ENCODE measurements at places on chromosomes 2 and 18.
A peak's percentile ranks its signal among the peaks of the same experiment; 100 is the strongest.

DNA sequence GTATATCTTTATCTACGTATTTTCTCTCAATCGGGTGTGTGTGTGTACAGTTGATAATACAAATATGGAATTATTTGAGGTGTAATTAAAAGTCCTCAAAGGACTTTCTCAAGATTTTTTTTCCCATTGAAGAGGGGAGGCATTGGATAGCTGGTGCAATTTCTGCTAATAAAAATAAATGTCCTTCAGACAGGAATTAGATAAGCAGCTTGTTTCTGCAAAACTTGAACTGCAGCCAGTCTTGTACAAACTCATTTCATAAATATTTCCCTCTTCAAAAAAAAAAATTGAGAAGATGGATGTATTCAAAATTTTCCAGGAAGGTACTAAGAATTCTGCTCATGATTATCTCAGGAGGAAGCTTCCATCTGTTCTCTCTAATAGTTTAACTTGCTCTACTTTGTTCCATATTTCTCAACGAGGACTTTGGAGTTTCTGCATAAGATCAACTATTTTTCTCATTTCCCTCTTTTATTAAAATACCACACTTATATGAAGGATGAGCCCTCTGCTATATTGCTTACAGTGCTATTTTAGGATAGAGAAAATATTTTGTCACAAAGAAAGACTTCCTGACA, 33.0 kb upstream of the GLS start:
- H3K4me3 ChIP-seq, result no peak overlapping the region
- no peaks in the 10 kb centered on the region for H3K27me3 ChIP-seq
- no peak for DNase-seq
- no peak overlapping the region for H3K27ac ChIP-seq

DNA sequence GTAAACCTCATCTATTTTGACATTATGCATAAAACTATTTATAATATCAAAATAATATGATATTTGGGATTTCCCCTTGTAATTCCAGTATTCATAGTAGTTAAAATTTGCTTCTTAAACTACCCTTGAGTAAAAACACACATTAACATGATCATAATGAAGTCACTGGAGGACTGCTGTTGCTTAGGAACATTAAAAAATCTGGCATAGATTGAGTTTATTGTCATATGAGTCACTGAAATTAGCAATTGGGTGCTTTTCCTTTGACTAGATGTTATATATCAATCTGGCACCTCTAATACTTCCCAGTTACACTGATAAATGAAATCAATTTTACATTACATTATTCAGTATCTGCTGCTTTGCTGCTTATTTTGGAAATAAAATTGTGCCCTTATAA, 57.0 kb upstream of the ZC3H15 start:
- H3K4me3 ChIP-seq, result no peak overlapping the region
- peaks cover 10% of the 10 kb centered on the region for H3K4me1 ChIP-seq
- peaks cover 2% of the 10 kb centered on the region for H3K36me3 ChIP-seq
- no peaks in the 10 kb centered on the region for H3K27me3 ChIP-seq
- H3K27ac ChIP-seq, result no peak overlapping the region

GRCh38 chr2:102726128-102727087, 35.4 kb upstream of the TMEM182 start:
- no peaks in the 10 kb centered on the region for H3K27me3 ChIP-seq
- H3K4me3 ChIP-seq, result no peak overlapping the region
- H3K36me3 ChIP-seq, result peaks cover 12% of the 10 kb centered on the region
- DNase-seq, result no peak
- no peak overlapping the region for H3K27ac ChIP-seq

GRCh38 chr2:240760576-240761246, 59.3 kb downstream of the KIF1A start:
- H3K4me1 ChIP-seq, result peaks cover 1% of the 10 kb centered on the region
- DNase-seq, result no peak
- no peaks in the 10 kb centered on the region for H3K27me3 ChIP-seq
- no peak overlapping the region for H3K4me3 ChIP-seq

- H3K4me1 ChIP-seq, result no peaks in the 10 kb centered on the region
- no peak for DNase-seq
- no peak overlapping the region for H3K4me3 ChIP-seq
- no peaks in the 10 kb centered on the region for H3K27me3 ChIP-seq
Observed at GRCh38 chr18:48573632-48574283, 34.9 kb downstream of the CTIF start.

- H3K27ac ChIP-seq, result no peak overlapping the region
- no peaks in the 10 kb centered on the region for H3K4me1 ChIP-seq
- DNase-seq, result no peak
- no peak overlapping the region for H3K4me3 ChIP-seq
Observed at GRCh38 chr18:26630596-26630995, 82.2 kb upstream of the KCTD1 start.

- peaks cover 33% of the 10 kb centered on the region for H3K4me1 ChIP-seq
- H3K27ac ChIP-seq, result peak overlapping the region; percentile 94
- H3K36me3 ChIP-seq, result no peaks in the 10 kb centered on the region
- H3K27me3 ChIP-seq, result no peaks in the 10 kb centered on the region
Observed at GRCh38 chr2:224586127-224586695, 1.0 kb upstream of the CUL3 start.

- H3K36me3 ChIP-seq, result peaks cover 11% of the 10 kb centered on the region
- DNase-seq, result no peak
- H3K27me3 ChIP-seq, result peaks cover under 1% of the 10 kb centered on the region
- no peak overlapping the region for H3K4me3 ChIP-seq
- H3K4me1 ChIP-seq, result no peaks in the 10 kb centered on the region
Observed at GRCh38 chr18:4445902-4446301, 9.2 kb downstream of the DLGAP1 start.

- no peak overlapping the region for H3K4me3 ChIP-seq
- H3K4me1 ChIP-seq, result peaks cover 13% of the 10 kb centered on the region
- peaks cover 20% of the 10 kb centered on the region for H3K36me3 ChIP-seq
- H3K27me3 ChIP-seq, result no peaks in the 10 kb centered on the region
- no peak overlapping the region for H3K27ac ChIP-seq
Observed at GRCh38 chr2:120029672-120030640, 17.1 kb downstream of the EPB41L5 start.

DNA sequence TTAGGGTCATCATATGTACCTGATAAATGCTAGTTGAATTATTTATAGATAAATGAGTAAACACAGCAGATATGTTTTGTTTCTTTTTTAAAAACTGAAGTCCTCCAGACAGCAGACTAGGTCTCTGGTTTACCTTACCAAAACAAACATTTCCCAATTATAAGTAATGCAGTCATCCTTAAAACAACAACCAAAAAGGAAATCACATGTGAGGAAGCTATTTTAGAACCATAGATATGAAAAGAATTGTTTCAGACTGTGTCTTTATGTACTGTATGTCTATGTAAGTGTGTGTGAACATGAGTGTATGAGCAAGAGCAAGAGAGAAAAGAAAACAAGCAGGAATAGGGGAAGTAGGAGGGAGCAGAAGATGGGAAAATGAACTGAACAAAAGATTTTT, 441.0 kb downstream of the CPS1 start:
- H3K4me3 ChIP-seq, result no peak overlapping the region
- H3K36me3 ChIP-seq, result no peaks in the 10 kb centered on the region
- DNase-seq, result no peak
- H3K4me1 ChIP-seq, result no peaks in the 10 kb centered on the region

- DNase-seq, result no peak
- H3K4me3 ChIP-seq, result no peak overlapping the region
- no peaks in the 10 kb centered on the region for H3K27me3 ChIP-seq
- no peaks in the 10 kb centered on the region for H3K4me1 ChIP-seq
Observed at GRCh38 chr18:8073167-8073566, 506.1 kb downstream of the PTPRM start.

DNA sequence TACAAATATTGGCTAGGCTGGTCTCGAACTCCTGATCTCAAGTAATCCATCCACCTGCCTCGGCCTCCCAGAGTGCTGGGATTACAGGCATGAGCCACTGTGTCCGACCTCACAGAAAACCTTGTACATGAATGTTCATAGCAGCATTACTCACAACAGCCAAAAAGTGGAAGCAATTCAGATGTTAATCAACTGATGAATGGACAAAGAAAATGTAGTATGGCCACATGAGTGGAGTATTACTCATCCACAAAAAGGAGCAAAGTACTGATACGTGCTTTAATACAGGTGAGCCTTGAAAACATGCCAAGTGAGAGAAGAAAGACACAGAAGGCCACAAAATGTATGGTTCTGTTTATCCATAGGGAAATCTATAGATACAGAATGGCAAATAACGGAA, 20.6 kb downstream of the CEP192 start:
- H3K36me3 ChIP-seq, result peaks cover 9% of the 10 kb centered on the region
- H3K4me3 ChIP-seq, result no peak overlapping the region
- H3K4me1 ChIP-seq, result peaks cover 7% of the 10 kb centered on the region
- no peaks in the 10 kb centered on the region for H3K27me3 ChIP-seq
- DNase-seq, result no peak
- no peak overlapping the region for H3K27ac ChIP-seq

DNA sequence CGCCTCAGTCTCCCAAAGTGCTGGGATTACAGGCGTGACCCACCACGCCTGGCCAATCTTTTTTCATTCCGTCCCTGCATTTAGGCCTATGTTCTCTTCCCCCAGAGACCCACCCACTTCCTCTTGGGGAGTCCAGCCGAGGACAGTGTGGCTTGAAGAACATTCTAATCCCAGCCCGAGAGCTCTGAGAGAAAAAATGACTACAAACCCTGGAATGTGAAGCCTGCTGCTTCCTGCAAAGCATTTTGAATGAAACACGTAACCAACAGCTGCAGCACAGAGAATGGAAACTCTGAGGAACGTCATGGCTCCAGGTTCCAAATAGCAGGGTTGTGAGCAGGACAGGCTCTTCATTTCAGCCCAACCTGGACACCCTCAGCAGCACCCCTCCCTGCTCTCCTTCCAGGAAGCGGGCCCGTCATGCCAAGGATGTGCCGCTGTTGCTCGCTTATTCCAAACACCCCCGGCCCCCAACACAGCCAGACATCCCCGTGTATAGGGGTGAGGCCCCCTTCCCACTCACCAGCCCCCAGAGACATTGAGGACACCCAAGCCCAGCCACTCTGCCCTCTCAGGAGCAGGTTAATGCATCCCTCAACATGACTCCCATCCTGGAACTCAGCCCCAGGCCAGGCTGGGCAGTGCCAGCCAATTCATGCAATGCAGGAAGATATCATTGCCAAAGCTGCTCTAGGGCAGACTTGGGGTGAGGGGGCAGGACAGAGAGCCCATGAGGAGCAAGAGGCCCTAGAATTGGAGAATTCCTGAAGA, 139.8 kb downstream of the ZFP36L2 start:
- H3K27me3 ChIP-seq, result no peaks in the 10 kb centered on the region
- peaks cover 11% of the 10 kb centered on the region for H3K36me3 ChIP-seq
- no peak overlapping the region for H3K27ac ChIP-seq
- DNase-seq, result no peak

- peaks cover 2% of the 10 kb centered on the region for H3K27me3 ChIP-seq
- H3K36me3 ChIP-seq, result no peaks in the 10 kb centered on the region
- no peak for DNase-seq
- H3K27ac ChIP-seq, result no peak overlapping the region
- no peak overlapping the region for H3K4me3 ChIP-seq
Observed at GRCh38 chr2:6526093-6526824, 339.4 kb downstream of the CMPK2 start.

DNA sequence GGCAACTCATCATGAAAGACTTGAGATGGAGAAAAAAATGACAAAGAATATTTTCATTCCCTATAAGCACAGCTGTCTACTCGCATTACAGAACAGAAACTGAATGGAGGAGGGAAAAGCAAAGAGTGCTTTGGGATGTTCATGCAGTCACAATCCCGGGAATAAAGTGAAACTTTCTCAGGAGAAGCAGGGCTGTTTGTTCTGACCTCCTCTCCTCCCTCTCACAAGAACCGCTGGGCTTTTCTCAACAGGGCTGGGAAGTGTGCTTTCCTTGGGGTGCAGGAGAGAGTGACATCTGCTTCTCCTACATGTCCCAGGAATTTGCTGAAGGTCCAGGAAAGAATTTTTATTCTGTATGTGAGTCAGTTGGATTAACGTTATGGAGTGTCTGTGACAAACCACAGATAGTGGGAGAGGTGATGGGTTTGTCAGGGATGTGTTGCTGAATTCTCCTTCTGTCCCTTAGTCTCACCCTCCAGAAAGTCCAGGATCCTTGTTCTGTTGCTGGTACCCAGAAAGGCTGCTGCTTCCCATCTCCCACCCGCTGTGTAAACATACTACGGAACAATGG, 125.6 kb downstream of the HRH4 start:
- no peak for DNase-seq
- no peaks in the 10 kb centered on the region for H3K36me3 ChIP-seq
- no peaks in the 10 kb centered on the region for H3K4me1 ChIP-seq
- H3K27ac ChIP-seq, result no peak overlapping the region
- peaks cover 8% of the 10 kb centered on the region for H3K27me3 ChIP-seq
- H3K4me3 ChIP-seq, result no peak overlapping the region

DNA sequence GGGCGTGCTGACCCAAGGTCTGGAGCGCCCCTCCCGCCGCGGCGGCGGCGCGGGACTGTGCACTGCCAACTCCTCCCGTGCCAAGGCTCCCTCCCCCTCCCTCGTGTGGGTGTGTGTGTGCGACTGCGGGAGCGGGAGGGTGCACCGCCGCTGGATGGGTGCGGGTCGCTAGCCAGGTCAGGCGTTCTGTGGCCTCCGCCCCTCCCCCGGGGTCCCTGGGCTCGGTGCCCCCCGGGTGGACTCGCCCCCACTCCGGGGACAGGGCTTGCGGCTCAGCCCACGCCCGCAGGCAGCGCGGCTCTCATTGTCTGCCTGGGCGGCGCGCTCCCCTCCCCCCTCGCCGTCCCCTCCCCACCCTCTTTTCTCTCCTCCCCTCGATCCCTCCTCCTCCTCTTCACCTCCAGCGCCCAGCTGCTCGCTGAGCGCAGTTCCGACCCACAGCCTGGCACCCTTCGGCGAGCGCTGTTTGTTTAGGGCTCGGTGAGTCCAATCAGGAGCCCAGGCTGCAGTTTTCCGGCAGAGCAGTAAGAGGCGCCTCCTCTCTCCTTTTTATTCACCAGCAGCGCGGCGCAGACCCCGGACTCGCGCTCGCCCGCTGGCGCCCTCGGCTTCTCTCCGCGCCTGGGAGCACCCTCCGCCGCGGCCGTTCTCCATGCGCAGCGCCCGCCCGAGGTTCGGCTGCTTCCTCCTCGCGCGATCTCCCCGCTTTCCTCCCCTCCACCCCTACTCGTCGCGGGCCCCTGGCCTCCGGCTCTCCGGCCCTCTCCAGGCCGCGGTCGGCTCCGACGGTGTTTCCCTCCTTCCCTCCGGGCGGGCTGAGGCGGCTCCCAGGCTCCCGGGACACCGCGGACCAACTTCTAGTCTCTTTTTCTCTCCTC, at the start of gene GATA6:
Gene GATA6 (plus strand): TSS at position 579 of the 878 bp plus-strand sequence. CDS start 1,556 bp downstream, outside the sequence.
- peaks cover 6% of the 10 kb centered on the region for H3K4me1 ChIP-seq
- peaks cover 81% of the 10 kb centered on the region for H3K27me3 ChIP-seq
- peak; percentile 43 for DNase-seq
- peak within 1 kb of the TSS; percentile 89 for H3K4me3 ChIP-seq
- peak within 1 kb of the TSS; percentile 73 for H3K27ac ChIP-seq

DNA sequence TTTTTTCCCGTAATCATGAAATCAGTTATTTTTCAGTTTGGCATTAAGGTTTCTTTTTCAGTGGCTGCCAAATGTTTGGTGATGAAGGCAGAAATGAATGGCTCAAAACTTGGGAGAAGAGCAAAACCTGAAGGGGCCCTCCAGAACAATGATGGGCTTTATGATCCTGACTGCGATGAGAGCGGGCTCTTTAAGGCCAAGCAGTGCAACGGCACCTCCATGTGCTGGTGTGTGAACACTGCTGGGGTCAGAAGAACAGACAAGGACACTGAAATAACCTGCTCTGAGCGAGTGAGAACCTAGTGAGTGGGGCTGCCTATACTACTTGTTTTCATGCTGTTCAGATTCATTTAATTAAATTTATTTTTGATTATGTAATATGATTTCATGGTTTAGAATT, 29.2 kb upstream of the MSH2 start:
- H3K27ac ChIP-seq, result no peak overlapping the region
- DNase-seq, result no peak
- no peak overlapping the region for H3K4me3 ChIP-seq
